Activated CD4-positive, alpha-beta T cell treated with anti-CD3 and anti-CD28 coated beads, Interleukin-2, amount 50 U/mL, for 48 hours (primary cell): ENCODE measurements at places on chromosomes 4 and X.

DNA sequence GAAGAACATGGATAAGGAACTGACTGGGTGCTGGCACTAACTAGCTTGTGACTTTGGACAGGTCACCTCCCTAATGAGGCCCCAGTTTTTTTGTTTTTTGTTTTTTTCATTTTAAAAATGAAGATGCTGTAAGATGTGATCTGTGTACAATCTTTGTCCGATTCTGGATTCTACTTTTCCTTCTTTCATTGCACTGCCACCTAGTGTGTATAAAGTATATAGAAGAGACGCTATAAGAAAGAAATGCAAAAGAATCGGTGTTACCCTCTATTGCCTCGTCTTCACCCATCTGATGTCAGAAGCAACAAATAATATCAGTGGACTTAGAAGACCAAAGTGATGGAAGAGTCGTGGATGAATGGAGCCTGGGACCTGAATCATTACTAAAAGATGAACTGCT is 58.6 kb upstream of the P2RY10 start:
- DNase-seq: no peak

DNA sequence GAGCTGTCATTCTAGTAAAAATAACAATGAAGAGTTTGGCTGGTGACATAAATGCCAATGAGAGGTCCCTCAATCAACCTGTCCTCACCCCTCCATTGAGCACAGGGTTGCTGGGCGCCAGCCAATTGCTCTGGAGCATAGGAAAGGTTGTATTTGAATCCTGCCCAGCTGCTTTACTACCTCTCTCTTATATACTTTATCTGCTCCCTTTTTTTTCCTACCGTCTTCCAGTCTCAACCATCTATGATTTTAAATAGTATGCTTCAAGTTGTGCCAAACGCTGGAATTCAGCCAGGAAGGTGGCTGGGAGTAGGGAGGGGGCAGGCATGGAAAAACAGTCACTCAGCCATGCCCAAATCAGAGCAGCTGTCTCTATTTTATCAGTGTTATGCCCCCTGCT is 153.8 kb downstream of the NR3C2 start:
- DNase-seq: no peak

- DNase-seq: no peak
These were observed 56.3 kb downstream of the FHDC1 start for GRCh38 chr4:152992466-152992865.

DNA sequence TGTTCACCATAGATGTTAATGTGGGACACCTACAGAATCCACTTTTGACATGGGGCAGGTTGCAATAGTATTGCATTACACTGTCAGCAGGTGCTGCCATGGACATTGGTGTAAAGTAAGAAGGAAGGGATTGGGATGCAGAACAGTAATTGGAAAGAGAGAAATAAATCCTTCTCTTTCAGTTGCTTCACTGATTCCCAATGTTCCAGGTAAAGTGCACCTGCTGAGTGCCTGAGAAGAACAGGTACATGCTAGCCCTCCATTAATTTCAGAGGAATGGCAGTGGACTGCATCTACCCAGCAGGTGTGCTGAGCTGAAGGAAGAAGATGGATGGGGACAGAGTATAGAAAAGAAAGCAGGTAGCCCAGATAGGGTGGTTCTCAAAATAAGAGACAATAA is 248.5 kb downstream of the TENM3 start:
- no peak for DNase-seq

GRCh38 chr4:169080981-169081380 is 70.9 kb upstream of the CBR4 start:
- DNase-seq: no peak

DNA sequence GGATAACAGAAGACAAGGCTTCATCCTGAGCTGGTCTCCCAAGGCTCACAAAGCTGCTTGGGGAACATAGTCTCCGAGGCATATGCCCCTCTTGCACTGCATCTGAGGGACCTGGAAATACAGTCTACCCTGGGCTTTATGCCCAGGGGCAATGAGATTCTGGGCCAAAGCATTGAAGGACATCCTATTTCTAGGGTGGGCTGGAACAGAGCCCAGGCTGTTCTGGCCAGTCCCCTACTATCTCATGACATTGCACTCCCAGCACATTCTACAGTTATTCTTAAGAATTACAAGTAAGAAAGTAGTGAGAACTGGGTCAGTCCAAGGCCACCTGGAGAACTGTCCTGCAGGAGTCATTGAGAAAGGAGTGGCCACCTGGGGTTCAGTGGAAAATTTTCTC is 107.6 kb downstream of the USP46 start:
- DNase-seq: no peak

DNA sequence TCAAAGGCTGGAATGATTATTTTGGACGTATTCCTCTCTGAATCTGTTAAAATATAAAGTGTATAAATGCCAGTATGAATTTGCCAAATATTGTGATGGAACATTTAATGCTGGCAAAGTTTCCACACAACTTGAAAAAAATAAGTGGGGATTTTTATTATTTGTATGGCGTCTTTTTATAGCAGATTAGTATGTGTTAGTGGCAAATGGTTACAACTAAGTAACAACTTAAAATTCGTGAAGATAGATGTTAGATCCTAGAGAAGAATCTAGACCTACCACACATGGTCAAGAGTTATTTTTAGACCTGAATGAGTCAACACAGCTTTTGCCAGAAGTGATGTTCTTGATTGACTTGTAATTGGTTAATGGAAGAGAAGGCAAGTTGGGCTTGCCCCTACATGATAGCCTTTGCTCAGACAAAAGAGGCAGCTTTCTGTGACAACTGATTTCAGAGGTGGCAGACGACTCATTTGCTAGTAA is 4.8 kb downstream of the CPE start:
- no peak for DNase-seq

- DNase-seq: no peak
These were observed 15.0 kb upstream of the TTC29 start for GRCh38 chr4:146960634-146961033.

DNA sequence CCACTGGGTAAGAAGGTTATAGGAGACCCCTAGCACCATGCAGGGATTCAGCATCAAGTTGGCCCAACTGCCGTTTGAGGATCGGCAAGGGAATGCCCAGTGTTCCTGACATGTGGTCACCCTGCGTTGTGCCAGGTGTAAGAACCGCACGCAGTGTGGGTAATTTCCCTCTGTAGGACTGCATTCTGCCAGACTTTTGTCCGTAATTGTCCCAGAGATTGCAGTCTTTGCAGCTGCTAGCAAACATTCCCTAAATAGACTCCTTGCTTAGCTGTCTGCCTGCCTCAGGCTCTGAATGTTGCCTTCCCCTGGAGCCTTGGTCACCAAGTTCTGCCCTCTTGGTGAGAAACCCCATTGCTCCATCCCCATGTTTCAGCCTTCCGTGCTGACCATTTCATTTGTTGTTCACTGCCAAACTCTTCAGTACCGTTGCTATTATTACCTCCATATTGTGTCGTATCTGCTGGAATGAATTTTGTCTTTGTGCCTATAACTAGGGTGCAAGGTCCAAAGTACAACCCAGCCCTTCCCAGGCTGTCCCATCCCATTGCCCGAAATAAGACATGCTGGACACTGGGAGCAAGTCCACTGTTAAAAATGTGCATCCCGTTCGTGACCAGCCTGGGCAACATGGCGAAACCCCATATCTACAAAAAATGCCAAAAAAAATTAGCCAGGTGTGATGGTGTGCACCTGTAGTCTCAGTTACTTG is 53.8 kb upstream of the USP9X start:
- DNase-seq: no peak

GRCh38 chr4:15771216-15772058 is 6.7 kb upstream of the CD38 start:
- DNase-seq: no peak

DNA sequence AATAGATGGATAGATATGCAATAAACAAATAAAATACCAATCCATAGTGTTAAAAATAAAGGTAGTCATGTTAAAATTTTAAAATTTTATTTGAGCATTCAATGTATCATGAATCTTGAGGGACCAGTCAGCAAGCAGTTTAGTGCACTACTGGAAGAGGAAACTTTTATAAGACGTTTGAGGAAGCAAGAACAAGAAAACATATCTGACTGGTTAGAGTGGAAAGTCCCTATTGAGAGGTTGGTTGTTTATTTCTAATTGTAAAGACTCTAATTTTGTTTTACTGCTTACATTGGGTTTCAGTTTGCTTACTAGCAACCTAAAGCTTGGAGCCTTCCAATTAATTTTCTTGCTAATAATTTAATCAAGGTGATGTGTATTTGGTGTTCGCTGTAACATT is 786.2 kb downstream of the RAB28 start:
- no peak for DNase-seq

DNA sequence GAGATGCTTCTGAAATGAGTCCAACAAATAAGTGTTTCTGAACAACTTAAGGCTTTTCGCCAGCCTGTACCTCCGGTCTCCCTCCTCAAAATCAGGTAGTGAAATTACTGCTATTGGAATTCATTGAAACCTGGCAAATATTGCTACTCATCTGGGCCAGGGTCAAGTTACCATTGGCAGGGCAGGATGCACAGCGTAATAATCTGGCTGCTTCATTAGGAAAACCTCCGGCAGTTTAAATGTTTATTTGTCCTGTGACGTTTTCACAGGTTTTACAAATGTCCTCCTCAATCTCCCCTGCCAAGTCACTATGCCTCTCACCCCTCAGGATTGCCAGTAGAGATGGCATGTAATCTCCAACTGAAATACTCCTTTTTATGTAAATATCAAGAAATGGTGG is 92.6 kb upstream of the KDR start:
- DNase-seq: no peak

GRCh38 chrX:118779581-118779980 is 44.0 kb upstream of the ZCCHC12 start:
- no peak for DNase-seq

DNA sequence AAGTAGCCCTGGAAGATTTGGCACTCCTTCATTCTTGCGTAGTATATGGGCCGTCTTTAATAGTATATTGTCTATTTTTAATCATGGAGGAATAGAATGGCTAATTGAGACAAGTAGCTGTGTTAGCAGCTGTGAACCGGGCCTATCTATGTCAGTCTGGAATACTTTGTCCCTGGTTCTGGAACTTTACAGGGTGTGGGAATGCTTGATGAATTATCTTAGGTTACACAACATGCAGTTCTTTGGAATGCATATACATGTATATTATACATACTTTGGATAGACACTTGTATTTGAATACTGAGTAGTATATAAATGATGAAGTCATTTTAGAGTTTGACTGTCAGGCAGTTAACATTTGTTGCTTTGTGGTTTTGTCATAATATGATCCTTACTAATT is 37.4 kb downstream of the PDLIM5 start:
- no peak for DNase-seq

DNA sequence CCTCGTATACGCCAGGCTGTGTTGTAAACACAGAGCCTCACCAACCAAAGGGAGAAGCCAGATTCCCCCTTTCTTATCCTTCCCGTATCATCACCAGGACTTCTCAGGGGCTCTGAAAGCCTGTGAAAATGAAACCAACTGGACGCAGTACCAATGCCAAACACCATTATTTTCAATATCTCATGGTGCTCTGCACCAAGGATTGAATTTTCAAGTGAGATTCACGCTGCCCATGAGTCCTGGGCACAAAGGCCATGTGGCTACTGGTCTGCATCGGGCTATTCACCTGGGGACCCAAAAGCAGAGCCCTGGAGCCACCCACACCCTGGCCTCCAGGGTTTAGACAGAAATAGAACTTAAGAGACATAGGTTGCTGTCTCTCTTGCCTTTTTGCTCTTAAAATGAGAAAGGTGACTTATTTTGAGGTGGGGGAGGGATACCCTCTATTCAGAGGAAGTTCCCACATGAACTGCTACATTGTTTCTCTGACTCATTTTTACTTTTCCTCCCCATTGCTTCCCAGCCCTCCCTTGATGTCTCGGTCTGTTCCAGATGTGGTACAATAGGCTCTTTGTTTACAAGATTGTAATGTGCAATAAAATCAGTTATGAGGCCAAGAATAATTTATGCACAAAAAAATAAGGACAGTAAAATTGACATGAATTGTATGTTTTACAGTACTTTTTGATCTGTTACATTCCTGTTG is 55.4 kb downstream of the MAML3 start:
- DNase-seq: no peak

DNA sequence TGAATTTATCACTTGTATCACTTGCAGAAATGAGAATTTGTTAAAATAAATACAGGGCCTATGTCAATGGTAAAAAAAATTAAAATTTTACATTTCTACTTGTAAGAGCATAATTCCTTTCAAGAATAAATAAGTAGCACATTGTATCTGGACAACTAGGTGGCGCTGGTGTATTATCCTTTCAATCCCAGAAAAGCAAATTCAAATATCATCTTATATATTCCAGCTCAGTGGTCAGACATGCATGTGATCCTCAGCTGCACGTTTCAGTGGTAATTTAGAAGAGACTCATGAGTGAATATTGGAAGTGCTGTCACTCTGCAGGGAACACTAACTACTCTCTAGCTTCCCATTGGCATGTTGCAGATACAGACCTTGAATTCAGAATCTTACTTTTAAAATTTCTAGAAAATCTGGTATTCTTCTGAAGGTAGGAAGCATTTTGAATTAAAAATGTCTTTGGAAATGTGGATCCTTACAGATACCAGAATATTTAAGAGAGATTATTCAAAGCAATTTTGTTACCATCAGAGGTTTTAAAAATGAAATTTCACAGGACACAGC is 1414.7 kb upstream of the TENM3 start:
- no peak for DNase-seq

- DNase-seq: no peak
These were observed 99.7 kb downstream of the TLL1 start for GRCh38 chr4:165972747-165973146.

DNA sequence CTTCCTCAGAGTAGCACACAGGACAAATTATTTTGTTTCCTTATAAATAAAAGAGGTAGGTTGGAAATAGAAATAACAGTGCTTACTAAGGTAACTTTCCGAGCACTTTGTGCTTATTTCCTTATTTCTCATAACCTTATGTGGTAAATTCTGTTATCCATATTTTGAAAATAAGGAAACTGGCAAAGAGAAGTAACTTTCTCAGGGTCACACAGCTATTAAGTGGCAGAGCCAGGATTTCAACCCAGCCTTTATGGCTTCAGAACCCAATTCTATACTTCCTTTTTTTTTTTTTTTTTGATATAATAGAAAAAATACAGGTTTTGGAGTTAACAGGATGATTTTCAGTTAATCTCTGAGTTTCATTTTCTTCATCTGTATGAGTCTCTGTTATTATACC is 3.3 kb downstream of the UTP3 start:
- DNase-seq: no peak

- DNase-seq: no peak
These were observed 93.8 kb upstream of the HELT start for GRCh38 chr4:184924516-184924915.

DNA sequence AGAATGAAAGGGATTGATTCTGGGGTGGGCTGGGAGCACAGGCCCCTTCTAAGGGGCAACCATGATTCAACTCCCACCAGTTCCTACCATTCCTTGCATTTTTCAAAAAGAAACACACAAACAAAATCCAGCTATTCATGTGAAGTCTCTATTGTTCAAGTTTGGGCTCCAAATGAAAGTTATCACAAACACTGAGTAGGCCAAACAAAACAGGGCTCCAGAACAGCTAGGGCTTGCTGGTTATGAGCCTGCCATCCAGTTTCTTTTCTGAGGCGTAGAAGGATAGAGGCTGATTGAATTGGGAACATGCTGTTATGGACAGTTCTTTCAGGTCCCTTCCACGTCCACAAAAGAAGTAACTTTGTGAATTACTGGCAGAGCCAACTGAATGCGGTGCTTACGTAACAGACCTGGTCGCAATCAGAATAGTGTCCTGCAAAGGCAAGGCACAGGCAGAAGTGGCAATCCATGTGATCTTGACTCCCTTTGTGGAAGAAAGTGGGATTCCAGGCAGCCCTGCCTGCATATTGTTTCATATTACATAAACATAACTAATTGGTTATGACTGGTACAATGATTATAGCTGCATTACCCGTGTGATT is 244.5 kb downstream of the SCFD2 start:
- no peak for DNase-seq
